ENCODE measurements at places on chromosomes 5 and 9. TPM values are rescaled to one million over a fixed set of nuclear protein-coding genes. Genes with fewer than 3 reads are reported as not detected.

The WNT8A gene
- total RNA-seq: not detected

The HAVCR2 gene
- total RNA-seq: 32.1 TPM

The CTNND2 gene
- total RNA-seq: not detected

The ANAPC2 gene
- 41.6 TPM for total RNA-seq

The CYLC2 gene
- total RNA-seq: not detected

The HDAC3 gene
- 38.3 TPM for total RNA-seq

The LHX6 gene
- total RNA-seq: 15.0 TPM

The CCNH gene
- 183 TPM for total RNA-seq

Data from tibial nerve (tissue), 4 donors.